ENCODE measurements at places on chromosomes 5 and 9.

- no peak for DNase-seq
Observed at GRCh38 chr9:28518439-28518838, 945.2 kb upstream of the C9orf72 start.

DNA sequence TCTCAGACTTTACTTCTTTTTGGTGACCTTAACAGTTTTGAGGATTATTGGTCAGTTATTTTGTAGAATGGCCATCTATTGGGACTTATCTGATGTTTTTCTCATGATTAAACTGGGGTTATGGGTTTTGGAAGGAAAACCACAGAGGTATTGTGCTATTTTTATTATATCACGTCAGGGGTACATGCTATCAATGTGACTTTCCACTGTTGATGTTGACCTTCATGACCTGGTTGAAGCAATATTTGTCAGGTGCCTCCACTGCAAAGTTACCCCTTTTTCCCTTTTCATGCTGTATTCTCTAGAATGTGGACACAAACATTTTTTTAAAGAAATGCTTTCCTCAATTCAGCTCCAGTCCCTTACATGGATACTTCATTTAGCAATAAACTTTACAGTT is 152.8 kb upstream of the TSLP start:
- no peak for DNase-seq

DNA sequence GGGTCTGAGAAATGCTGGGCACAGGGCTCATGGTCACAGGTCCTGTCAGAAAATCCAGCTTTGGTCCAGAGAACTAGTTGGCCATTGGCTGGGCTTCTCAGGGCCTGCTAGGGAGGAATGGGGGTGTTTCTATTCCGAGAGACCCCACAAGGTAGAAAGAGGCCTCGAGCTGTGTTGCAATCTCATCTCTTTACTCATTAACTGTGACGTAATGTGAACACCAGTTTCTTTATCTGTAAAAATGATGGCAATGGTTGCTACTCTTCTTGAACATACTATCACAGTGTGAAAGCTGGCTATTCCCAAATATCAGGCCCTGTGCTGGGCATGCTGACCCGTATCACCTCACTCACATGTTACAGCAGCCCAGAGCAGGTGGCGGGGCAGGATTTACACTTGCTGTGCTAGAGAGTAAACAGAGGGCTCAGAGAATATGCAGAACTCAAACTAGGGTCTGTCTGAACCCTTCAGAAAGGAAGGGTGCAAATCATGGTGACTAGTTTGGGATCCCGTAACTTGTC is 35.7 kb upstream of the SLC25A51 start:
- DNase-seq, result no peak

- DNase-seq, result no peak
Observed at GRCh38 chr9:29456940-29457339, 1883.7 kb upstream of the C9orf72 start.

DNA sequence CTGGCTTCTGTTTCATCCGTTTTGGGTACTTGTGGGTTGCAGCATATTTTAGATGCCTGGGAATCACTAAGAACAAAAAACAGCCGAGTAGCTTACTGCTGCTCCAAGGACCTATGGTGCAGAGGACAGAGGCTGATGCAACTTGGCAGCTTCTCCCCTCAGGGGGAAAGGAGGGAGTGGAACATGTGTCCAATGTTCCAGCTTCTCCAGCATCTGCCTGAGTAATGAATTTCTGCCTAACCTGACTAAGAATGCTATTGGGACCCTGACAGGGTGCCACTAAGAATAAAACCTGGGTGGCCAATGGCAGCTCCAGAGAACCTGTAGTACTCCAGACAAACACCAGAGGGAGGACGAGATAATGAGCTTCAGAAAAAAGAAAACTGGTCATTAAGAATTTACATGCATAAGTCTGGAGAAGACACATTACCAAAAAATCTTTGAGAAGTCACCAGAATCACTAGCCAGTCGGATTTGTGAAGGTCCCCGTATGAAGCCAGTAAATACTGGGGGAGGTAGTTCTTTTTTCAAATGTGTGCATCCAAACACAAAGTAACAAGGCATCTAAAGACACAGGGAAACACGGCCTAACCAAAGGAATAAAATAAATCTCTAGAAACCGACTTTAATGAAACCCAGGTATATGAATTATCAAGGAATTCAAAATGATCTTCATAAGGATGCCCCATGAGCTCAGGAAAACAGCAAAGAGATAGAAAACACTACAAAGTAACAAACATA is 293.5 kb downstream of the HINT1 start:
- DNase-seq, result peak; percentile 45

DNA sequence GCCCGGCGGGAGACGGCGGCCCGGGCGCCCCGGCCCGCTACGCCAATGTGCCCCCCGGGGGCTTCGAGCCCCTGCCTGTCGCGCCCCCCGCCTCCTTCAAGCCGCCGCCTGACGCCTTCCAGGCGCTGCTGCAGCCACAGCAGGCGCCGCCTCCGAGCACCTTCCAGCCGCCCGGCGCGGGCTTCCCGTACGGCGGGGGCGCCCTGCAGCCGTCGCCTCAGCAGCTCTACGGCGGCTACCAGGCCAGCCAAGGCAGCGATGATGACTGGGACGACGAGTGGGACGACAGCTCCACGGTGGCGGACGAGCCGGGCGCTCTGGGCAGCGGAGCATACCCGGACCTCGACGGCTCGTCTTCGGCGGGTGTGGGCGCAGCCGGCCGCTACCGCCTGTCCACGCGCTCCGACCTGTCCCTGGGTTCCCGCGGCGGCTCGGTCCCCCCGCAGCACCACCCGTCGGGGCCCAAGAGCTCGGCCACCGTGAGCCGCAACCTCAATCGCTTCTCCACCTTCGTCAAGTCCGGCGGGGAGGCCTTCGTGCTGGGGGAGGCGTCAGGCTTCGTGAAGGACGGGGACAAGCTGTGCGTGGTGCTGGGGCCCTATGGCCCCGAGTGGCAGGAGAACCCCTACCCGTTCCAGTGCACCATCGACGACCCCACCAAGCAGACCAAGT is 723 bp downstream of the SNX18 start:
- peak; percentile 74 for DNase-seq

GRCh38 chr9:135251996-135252760 is 164.7 kb downstream of the OLFM1 start:
- no peak for DNase-seq

DNA sequence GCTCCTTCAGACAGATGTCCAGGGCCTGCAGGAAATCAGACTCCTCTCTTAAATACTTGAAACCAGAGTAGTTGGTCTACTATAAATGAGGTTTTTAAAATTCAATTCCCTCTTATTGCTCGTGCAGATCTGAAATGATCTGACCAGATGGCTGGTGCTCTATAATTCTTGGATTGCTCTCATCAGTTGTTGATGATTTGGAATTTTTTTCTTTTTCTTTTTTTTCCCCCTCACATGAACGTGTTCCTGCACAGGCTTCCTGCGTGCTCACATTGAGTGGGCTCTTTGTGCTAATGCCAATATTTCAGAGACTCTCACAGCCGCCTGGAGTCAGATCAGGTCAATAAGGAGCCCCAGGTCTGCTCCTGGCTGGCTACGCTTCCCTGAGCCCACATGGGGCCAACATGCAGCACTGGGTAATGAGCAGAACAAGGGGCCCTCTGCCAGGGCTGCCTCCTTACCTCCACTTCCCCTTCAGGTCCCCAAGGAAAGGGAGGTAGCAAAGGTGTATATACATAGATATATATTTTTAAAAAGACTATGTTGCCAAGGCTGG is 82.0 kb downstream of the SIL1 start:
- no peak for DNase-seq

DNA sequence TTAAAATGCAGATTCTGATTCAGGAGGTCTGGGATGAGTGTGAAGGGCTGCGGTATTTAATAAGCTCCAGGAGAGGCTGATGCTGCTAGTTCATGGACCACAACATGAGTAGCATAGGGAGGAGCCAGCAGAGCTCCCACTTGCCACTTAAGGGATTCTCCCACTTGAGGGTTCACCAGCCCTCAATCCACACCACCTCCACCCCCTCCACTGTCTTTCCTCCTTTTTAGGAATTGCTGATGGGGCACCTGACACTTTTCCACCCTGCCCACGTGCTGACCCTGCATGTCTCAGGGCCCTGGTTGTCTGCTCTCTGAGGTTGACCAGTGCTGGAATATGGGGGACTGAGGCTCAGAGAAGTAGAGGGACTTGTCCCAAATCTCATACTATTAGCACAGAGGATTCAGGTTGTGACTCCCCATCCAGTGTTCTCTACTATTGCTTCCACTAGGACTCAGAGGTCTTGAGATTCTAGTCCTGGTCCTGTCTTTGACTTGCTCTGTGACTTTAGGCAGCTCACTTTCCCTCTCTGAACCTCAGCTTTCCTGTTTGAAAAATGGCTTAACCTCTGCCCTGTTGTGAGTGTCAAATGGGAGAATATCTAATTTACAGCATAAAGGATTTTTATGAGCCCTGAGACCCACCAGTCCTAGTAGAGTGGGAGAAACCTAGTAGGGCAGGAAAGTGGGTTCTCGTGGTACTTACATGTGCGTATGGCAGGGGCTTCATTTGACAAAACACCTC is 72.9 kb downstream of the PPARGC1B start:
- DNase-seq, result no peak

- DNase-seq, result peak; percentile 79
Observed at GRCh38 chr9:123996731-123997421, 14.7 kb upstream of the LHX2 start.

DNA sequence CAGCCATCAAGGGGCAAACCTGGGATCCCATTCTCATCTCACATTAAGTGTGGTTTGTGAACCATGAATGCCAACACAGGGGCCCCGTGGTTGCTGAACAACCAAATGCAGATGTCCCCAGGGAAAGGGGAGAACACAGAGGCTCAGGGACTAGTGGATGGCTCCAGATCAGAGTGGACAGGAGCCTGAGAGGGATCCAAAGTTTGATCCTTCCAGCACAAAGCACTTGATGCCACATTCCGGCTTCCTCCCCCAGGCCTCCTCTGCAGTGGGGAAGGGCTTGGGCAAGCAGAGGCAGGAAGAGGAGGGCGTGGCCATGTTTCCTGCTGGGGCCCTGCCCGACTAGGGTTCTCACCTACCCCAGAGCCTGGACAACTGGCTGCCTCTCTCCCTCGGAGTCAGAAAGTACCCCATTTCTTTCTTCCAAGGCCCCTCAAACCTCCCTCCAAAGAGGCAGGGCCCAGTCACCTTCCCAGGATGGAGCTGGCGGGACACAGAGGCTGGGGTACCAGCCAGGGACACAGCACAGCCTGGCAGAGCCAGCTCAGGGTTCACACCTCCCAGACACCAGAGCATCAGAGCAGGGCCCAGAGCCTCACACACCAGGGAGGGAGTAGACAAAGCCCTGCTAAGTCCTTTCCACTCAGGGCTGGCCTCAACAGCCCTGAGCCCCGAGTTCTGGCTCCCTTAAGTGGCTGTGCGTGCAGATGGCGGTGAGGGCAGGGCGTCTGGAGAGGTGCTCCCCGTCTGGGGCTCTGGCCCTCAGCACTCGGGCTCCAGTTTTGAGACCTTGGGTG is 4.3 kb upstream of the RNF44 start:
- peak; percentile 85 for DNase-seq

GRCh38 chr5:759111-759751 is 25.3 kb downstream of the ZDHHC11B start:
- peak; percentile 52 for DNase-seq

- DNase-seq, result no peak
Observed at GRCh38 chr9:129964901-129965734, 77.9 kb downstream of the FNBP1 start.

- no peak for DNase-seq
Observed at GRCh38 chr9:10331157-10331556, 281.6 kb downstream of the PTPRD start.

DNA sequence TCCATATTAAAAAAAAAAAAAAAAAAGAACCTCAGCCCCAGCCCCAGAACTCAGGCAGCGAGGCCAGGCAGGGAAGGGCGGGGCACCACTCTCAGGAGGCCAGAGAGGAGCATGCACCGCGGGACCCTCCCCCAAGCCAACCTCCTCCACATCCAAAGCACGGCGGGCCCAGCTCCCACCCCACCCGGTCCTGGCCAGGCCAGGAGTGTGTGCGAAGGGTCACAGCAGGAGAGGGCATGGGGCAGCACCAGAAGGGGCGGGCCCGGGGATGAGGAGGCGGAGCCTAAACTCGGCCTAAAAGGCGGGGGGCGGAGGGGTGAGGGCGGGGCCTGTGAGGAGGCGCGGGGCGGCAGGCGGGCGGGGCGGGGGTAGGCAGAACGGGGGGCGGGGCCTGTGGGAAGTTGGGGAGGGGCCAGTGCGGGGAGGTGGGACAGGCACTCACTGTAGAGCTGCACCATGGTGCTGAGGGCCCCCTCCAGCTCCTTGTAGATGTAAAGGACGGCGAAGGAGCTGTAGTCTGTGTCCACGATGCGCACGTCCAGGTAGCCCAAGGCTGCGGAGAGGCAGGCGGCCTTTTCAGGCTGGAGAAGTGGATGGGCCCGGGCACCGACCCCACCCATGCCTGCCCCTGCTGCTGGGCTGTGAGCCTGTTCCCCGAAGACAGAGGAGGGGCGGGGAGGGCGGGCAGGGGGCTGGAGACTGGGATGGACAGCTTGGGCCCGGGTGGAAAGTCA is 1.2 kb downstream of the LCN15 start:
- peak; percentile 77 for DNase-seq

GRCh38 chr9:101352892-101353463 is 31.8 kb downstream of the BAAT start:
- DNase-seq, result no peak

DNA sequence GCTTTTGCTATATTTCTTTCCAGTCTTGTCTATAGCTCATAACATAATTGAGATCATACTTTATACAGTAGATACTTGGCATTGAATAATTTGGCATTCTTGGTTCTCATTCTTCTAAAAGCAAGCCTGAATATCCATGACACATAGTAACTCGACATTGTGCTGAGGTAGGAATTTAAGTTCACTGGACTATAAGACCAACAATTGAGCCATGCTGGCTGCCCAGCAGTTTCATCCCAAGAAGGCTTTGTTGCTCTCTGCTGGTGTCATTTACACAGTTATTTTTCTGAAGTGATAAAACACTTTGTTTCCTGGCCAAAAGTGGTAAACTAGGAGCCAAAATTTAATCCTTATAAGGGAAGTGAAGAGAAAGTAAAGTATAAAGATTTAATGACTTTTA is 192.0 kb downstream of the ADAMTSL1 start:
- no peak for DNase-seq

DNA sequence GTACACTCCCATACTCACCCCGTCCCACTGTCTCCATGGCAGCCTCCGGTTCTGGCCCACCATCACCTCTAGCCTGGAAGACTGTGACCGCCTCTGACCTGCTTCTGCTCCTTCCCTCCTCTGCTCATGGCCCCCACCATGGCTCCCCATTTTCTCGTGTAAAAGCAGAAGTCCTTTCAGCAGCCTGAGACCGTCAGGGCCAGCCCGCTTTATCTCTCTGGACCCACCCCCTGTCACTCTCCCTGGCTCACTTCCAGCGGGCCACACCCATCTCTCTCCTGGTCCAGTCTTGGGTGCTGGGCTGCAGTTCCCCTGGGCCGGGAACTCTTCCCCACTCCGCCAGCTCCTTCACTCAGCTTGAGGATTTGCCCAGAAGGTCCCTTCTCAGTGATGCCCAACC is 96.0 kb upstream of the RUFY1 start:
- DNase-seq, result no peak
